Stimulated activated CD4-positive, alpha-beta T cell treated with anti-CD3 and anti-CD28 coated beads, Interleukin-15, amount 100 ng/mL, for 1 hour (primary cell): ENCODE measurements at places on chromosomes 3 and 15.

DNA sequence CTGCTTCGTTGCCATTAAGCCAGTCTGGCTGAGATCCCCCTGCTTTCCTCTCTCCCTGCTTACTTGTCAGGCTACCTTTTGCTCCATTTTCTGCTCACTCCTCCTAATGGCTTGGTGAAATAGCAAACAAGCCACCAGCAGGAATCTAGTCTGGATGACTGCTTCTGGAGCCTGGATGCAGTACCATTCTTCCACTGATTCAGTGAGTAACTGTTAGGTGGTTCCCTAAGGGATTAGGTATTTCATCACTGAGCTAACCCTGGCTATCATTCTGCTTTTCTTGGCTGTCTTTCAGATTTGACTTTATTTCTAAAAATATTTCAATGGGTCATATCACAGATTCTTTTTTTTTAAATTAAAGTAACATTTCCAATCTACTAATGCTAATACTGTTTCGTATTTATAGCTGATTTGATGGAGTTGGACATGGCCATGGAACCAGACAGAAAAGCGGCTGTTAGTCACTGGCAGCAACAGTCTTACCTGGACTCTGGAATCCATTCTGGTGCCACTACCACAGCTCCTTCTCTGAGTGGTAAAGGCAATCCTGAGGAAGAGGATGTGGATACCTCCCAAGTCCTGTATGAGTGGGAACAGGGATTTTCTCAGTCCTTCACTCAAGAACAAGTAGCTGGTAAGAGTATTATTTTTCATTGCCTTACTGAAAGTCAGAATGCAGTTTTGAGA is 25.0 kb downstream of the CTNNB1 start:
- DNase-seq = no peak

DNA sequence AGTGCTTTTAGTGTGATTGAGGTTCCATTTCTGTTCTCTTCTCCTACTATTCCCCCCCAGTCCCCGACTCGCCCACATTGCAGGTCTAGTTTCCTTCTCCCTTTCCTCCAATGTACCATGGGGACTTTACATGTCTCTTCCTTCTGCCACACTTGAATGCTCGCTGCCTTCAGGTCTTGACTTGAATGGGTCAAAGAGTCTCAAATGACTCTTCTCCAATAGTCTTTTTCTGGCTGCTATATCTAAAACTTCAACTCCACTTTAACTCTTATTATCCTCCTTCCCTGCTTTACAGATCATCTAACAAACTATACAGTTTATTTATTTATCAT is 213.9 kb upstream of the SLC2A2 start:
- no peak for DNase-seq

DNA sequence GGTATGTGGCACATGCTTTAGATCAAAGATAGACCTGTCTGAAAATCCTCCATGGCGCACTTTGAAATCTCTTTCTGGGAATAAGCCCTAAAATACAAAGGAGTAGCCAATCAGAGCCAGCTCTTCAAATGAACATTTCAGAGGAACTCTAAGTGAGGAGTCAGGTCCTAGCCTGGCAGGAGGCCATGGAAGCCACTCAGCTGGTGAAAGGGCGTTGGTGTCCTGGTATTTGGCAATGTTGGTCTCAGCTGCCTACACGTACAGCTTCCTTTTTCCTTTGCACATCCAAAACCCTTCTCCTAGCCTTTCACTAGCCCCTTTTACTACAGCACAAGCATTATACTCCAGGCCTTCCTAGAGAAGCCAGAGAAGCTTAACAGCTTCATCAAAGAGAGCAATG is 5.5 kb downstream of the WDR73 start:
- no peak for DNase-seq

GRCh38 chr3:58633157-58633865 is 33.3 kb downstream of the FAM3D start:
- DNase-seq = no peak

GRCh38 chr15:89089316-89090230 is 1.3 kb downstream of the ABHD2 start:
- DNase-seq = no peak

GRCh38 chr3:58341376-58341775 is 8.7 kb downstream of the PXK start:
- DNase-seq = no peak

GRCh38 chr15:100941536-100941935 is 22.4 kb downstream of the LRRK1 start:
- DNase-seq = no peak

GRCh38 chr3:66629150-66629981 is 128.5 kb upstream of the LRIG1 start:
- DNase-seq = no peak

DNA sequence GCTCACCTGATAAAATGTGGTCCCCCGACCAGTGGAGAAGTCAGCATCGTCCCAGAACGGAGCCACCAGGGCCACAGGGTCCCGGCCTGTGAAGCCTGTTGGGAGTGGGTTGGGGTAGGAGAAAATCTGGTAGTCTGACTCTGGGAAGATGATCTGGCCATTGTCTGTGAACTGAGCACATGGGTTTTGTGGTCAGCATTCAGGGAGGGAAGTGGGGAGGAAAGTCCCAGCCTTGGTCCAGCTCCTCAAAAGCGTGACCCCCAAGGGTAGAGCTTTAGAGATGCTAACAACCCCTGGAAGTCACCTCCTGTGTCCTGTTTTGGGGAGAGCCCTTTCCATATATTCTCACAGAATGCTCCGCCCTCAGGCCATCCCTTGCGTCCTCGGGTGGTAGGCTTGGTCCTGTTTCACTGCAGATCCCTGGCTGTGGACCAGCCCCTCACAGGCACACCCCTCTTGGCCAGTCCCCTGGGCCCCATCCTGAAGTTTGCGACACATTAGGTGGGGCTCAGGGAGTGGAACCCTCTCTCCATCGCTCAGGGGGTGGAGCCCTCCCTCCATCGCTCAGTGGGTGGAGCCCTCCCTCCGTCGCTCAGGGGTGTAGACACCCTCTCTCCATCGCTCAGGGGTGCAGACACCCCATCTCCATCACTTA is 40.0 kb downstream of the MUC4 start:
- DNase-seq = no peak

- no peak for DNase-seq
These were observed 675 bp upstream of the CYP11A1 start for GRCh38 chr15:74368121-74368520.

GRCh38 chr15:57769266-57769665 is 62.8 kb downstream of the POLR2M start:
- no peak for DNase-seq

- DNase-seq = no peak
These were observed 106.5 kb upstream of the CTNNB1 start for GRCh38 chr3:41092844-41093243.

DNA sequence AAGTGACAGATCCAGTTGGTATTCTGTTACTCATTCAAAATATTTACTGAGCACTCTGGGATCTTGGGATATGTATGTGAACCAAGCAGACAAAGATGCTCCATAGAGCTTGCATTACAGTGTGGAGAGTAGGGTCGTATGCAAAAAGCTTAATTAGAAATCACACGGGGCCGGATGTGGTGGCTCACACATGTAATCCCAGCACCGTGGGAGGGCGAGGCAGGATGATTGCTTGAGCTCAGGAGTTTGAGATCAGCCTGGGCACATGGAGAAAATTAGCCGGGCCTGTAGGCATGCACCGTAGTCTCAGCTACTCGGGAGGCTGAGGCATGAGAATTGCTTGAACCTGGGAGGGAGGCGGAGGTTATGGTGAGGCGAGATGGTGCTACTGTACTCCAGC is 68.7 kb upstream of the MB21D2 start:
- DNase-seq = no peak

- DNase-seq = no peak
These were observed 33.1 kb downstream of the RASGRP1 start for GRCh38 chr15:38531509-38531908.

GRCh38 chr3:156764751-156765150 is 61.4 kb upstream of the LEKR1 start:
- no peak for DNase-seq

DNA sequence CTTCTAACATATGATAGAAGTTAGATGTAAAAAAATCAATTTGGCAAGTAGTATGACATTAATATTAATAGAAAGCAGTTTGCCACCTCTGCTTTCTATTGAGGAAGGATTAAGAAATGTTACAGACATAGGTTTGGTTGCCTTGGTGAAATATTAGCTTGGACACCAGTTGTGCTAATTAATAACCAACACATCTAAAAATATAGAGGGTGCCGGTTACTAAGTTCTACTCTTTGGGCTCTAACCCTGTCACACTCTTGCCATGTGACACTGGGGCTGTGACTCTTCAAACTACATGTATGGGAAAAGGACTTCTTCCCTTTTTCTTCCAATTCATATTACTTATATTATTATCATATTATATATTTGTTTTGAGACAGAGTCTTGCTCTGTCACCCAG is 64.4 kb downstream of the TRIM71 start:
- no peak for DNase-seq

GRCh38 chr3:119240101-119240590 is 532 bp downstream of the B4GALT4 start:
- DNase-seq = no peak

DNA sequence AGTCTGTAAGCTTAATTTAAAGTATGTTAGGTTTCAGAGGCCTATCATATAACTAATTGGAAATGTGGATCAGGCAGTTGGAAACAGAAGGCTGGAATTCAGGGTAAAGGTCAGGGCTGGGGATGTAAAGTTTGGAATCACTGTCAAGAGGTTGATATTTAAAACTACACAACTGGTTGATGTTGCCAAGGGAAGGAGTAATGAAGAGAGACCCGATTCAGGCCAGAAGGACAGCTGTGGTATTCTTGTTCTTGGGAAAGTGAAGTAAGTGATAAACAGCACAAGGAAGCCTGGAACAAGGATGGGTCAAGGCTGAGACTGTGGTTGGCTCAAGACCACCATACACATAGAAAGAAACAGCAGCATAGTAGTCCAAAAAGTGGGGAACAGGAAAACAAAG is 654.2 kb downstream of the NTRK3 start:
- no peak for DNase-seq

GRCh38 chr3:101811875-101812274 is 32.9 kb downstream of the NXPE3 start:
- DNase-seq = no peak

- no peak for DNase-seq
These were observed 829 bp downstream of the RNF7 start for GRCh38 chr3:141738891-141739363.

DNA sequence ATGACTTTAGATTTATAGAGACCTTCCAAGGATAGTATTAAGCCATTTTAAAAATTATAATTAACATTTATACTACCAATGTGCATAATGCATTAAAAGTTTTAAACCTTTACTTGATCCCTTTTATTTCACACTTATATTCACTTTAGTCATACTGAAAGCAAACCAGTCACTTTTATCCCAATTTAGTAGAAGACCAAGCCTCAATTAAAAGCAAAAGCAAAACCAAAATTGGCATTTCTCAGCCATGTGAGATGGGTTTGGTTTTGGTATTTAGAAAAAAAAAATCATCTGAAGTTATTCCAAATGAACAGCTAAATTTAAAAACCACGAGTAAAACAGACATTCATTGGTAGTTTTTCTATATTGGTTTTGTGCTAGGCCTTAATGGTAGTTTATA is 249.4 kb downstream of the LPP start:
- DNase-seq = no peak

DNA sequence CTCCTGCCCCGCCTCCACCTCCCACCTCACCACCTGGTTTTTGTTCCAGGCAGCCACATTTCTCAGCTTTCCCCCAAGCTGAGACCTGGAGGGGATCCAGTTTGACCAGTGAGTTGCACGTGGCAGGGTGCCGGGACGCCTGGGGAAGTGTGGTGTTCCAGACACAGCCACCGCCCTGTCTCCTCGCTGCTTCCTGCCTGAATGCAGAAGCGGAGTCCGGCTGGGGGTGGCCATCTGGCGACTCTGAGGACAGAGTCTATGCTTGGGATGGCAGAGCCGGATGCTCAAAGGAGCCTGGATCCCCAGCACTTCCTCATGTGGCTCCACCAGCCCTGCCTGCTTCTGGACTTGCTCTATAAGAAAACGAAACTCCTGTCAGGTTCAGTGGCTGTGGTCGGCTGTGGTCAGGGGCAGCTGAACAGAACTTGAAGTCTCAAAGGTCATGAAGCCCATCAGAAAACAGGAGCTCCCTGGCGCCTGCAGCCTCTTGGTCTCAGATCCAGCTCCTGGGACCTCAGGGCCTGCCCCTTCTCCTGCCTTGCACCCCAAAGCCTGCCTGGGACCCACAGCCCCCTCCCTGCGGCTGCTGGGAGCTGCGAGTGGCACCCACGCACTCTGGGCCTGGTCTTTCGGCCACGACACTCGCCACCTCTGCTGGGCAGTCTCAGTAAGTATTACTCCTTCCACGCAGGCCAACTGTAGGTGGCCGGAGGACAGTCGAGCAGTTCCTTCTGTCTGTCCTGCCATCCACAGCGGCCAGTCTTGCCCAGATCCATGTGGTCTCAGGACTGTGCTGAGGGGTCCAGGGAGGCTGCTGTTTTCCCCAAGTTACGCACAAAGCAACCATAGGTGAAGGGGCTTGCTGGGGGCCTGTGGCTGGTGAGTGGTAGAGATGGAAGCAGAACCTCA is 112.8 kb upstream of the MEF2A start:
- DNase-seq = no peak

DNA sequence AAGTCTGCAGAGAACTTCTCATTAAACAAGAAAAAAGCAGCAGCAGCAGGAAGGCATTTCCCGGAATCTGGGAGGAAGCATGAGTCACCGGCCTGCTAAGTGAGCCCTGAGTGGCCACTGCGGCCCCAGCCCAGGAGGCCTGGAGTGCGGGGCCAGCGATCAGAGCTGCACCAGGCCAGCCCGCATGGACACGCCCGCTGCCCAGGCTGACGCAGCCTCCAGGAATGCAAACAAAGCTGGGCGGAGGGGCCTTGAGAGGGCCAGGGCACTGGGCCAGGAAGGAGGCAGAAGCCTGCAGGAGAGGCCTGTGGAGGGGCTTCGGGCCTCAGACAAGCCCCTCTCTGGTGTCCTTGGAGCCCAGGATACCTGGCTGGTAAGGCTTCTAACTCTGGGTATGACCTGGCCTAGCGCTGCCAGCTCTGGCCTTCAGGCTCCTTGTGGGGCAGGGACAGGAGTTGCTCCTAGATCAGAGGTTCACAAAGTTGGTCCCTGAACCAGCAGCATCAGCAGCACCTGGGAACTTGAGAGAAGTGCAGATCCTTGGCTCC is 101.2 kb downstream of the SMAD6 start:
- no peak for DNase-seq

GRCh38 chr3:23263796-23264195 is 60.7 kb downstream of the UBE2E2 start:
- no peak for DNase-seq
